ENCODE measurements at places on chromosomes 6 and 20.

GRCh38 chr6:121748850-121749249 lies 313.4 kb downstream of the GJA1 start:
- no peak for DNase-seq

- DNase-seq = no peak
Measured at GRCh38 chr6:54900666-54901065, 54.1 kb downstream of the FAM83B start.

GRCh38 chr20:48120120-48120519 lies 334.8 kb upstream of the SULF2 start:
- no peak for DNase-seq

DNA sequence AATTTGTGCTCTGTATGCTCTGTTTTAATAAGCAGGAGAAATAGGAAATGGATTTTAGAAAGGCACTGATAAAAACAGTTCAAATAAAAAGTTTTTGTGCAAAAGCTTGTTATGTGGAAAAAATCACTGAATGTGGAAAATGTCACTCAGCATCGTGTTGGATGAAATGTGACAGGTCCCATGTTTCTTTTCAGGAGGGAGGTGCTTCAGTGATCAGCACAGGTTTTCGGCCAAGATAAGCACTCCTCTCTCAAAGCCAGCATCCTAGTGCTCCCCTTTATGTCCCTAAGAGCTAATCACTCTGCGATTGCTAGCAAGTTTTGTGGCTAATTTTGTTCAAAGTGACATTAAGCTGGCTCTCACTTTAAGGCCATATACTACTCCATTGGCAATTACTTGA lies 12.0 kb downstream of the UBE3D start:
- no peak for DNase-seq

GRCh38 chr6:87155842-87156815 lies 764 bp downstream of the ZNF292 start:
- DNase-seq = peak; percentile 22

- no peak for DNase-seq
Measured at GRCh38 chr6:10809098-10809497, 29.2 kb downstream of the MAK start.

GRCh38 chr6:113696960-113697359 lies 160.2 kb upstream of the MARCKS start:
- no peak for DNase-seq

DNA sequence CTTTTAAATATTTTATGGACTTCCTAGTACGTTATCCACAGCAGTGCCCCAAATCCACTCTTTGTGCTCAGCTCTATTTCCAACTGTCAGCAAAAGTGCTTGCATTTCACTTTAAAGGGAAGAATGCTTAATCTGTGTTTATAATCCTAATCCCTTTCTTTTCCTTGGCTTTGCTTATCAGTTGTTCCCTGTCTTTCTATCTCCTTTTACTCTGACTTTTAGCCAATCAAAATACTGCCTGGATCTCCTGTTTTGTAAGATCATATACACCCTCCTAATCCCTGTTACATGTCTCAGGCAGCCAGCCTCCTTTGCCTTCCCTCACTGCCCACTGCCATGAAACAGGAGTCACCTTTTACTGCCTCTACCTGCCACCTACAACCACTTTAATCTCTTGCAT lies 102.9 kb downstream of the AIG1 start:
- DNase-seq = no peak

DNA sequence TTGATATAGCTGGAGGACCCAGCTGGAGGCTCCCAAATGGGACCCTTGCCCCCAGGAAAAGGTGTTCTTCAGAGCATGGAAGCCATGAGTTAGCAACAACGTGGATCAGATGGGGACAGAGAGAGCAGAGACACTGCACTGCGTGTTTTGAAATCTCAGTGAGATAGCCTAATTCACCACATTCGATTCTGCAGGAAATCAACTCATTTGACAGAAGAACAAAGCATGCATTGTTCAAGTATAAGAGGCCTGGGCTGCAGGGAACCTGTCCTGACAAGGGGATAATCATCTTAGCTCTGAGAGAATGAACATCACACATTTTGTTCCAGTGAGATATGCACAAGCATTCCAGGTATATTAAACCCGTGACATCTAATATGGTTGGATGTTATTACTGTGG lies 450.2 kb downstream of the CDH26 start:
- DNase-seq = no peak

DNA sequence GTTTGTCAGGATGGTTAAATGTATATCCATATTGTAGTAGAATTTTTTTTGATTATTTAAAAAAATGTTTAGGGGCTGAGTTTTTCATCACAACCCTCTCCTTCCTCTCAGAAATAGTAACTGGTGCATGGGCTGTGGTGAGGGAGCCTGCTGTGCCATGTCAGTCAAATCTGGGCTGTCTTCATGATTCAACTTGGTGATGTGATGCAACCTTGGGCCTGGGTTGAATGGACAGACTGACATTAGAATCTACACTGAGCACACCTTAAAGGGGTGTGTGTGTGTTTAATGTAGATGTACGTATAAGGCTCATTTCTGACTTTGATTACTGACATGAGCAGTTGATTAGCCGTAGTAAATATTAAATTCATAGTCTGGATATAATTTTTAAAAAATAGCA lies 3.7 kb downstream of the TJAP1 start:
- DNase-seq = no peak

GRCh38 chr6:1515781-1516180 lies 93.9 kb upstream of the FOXC1 start:
- DNase-seq = no peak

DNA sequence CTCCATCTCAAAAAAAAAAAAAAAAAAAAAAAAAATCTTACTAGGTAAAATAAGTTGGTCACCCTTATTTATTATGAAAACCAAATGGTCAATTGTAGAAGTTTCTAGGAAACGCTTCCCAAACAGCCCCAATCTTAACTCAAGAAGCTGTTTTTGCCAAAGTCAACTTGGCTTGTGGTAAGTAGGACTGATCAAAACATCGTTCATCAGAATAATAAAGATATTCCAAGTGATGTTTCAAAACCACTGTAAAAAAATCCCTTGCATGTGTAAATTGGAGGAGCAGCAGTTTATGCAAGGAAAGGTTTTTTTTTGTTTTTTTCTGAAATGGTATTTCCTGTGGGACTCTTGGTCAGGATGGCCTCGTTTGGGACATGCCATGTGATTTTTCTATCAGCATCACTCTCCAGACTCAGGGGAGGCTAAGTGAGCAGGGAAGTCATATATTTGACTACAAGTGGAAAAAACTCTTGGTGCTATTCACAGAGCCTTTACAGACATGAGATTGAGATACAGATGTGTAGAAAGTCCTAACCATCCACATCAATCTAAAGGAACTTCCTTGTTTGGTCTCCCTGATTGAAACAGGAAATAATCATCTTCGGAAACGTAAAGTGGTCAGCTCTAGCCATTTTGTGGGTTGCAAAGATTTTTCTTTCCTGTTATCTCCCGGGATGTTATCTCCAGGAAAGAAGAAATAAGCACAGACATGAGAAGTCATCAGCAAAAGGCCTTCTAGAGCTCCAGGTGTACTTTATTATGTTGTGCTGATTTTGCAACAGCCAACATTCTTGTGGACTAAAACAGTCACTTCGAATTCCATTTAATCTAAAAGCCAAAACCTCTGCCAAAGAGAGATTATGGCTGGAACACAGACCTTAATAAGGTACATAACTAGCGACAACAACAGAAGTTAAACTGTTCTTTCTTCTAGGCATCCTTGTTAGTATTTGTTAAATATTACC lies 177.8 kb downstream of the EDN1 start:
- no peak for DNase-seq

DNA sequence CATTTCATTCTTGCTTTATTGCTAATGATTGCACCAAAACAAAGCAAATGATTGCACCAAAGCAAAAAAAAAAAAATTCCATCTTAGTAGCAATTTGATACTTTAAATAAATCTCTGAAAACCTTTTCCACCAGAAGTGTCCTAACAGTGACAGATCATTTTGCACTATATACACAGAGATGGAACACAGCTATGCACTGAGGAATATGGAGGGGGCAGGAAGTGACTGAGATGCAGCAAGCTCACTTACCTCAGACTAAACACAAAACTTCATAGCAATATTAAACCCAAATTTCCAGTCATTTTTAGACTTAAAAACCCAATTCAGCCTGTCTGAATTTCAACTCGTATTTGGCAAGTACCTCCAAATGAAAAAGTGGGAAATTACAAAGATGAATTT lies 41.2 kb downstream of the HIVEP2 start:
- DNase-seq = no peak

GRCh38 chr6:36743538-36744303 lies 46.1 kb downstream of the RAB44 start:
- DNase-seq = no peak

GRCh38 chr6:147621961-147622360 lies 113.5 kb downstream of the SAMD5 start:
- no peak for DNase-seq

- DNase-seq = no peak
Measured at GRCh38 chr20:24662322-24662721, 192.9 kb downstream of the SYNDIG1 start.

- DNase-seq = no peak
Measured at GRCh38 chr6:165729307-165729936, 66.4 kb upstream of the PDE10A start.

DNA sequence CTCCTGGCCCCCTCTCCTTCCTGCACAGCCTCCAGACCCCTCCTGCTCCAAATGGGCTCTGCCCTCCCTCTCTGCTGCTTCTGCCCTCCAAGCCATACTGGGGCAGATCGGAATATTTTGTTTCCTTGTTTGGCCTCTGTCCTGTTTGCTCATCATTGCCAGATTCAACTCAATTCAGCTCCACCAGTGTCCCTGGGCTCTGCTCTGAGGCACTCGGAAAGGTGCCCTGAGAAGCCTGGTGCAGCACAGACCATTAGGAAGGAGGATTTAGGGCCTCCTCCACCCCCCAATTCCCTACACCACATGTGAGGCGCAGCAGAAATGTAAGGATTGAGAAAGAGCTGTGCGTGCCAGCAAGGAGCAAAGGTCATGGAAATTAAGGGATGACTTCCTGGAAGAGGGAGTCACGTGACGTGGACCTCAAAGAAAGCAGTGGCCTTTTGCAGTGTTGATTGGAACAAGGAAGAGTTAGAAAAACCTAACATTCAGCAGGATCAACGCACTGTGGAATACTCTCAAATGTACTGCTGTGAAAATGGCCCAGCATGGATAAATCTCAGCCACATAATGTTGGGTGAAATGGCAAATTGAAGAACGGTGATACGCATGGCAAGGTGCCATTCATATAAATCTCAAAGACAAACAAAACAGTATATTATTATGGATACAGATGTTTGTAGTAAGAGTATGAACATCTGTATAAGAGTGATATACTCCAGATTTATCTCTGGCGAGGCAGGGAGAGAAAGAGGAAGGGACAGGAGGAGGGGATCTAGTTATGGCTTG lies 229.5 kb upstream of the RNF24 start:
- DNase-seq = no peak

- DNase-seq = no peak
Measured at GRCh38 chr6:109695468-109695867, 4.4 kb downstream of the FIG4 start.

DNA sequence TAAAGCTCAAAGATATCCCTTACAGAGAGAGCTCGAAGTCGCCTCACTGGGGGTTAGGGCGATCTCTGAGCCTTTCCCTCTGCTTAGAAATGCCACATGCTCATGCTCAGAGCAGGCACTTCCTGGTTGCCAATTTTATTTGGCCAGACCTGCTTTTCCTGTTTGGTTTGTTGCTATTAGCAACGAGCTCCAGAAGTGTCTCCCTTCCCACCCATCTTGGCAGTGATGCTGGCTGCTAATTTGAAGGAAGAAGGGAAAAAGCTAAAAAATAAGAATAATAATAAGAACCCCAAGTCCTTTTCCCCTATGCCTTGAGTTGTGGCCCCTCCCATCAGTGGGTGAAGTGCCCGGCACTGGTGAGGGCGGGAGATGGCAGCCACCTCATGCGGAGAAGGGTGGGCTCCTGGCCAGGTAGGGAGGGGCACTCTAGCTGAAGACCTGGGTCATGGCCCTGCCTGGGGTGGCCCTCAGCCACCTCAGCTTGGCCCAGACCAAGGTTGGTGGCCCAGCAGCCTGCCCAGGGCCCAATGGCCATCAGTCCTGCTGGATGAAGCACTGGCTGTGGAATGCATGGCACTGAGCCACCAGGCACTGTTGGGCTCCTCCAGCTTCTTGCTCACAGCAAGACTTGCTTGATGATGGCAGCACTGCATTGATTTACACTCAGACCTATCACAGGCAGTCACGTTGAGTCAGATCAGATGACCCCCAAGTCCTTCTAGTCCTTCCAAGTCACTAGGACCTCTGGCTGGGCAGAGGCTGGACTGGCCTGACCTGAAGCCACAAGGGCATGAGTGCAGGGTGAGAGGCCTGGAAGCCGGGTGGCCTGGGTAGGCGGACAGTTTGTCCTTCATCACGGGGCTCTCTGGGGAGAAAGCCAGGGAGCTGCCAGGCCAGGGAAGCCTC lies 79.0 kb downstream of the SYNJ2 start:
- no peak for DNase-seq

GRCh38 chr20:57507477-57507876 lies 17.5 kb downstream of the CTCFL start:
- no peak for DNase-seq

GRCh38 chr20:33568868-33569801 lies 79.2 kb downstream of the CBFA2T2 start:
- no peak for DNase-seq

GRCh38 chr6:34945317-34945716 lies 56.3 kb downstream of the ANKS1A start:
- DNase-seq = no peak

- peak; percentile 68 for DNase-seq
Measured at GRCh38 chr6:30742316-30743098, at the start of gene FLOT1. Gene FLOT1 (minus strand): TSS chr6:30742687. CDS start chr6:30742189, 498 bp downstream.

DNA sequence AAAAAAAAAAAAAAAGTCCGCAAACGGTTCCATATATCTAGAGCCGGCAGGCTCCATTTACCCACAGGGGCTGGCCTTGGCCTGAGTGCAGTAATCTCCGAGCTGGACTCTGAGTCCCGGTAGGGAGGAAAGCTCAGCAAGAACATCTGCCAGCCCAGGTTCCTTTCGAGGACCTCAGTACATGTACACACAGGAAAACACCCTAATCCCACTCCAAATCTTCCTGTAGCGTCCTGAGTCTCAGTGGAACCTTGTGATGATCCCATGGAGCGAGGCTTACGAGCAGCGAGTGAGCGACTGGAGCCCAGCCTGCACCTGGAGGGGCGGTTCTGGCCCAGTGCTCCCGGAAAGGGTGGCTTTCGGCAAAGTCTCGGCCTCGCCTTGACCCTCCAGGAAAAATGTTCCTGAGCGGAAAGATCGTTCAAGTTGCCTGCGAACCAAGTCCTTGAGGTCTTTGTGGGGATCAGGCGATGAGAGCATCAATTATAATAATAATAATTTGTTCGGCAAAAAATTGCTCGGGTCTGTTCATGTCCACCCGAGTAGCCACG lies 32.1 kb downstream of the PRSS16 start:
- DNase-seq = no peak

DNA sequence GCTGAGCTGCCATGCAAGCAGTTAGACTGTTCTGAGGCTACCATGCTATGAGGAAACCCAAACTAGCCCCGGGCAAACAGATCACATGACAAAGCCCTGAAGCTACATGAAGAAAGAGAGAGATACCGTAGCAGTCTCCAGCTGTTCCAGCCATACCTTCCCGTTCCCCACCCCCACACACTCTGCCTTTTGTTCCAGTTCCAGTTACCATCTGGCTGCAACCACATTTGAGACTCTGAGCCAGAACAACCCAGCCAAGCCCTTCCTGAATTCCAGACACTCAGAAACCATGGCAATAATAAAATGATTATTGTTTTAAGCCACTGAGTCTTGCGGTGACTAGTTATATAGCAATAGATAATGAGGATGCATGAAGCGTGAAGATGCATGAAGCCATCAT lies 28.3 kb downstream of the RIN2 start:
- no peak for DNase-seq
